ENCODE measurements at places on chromosomes 7 and 10. TPM values are rescaled to one million over a fixed set of nuclear protein-coding genes. Genes with fewer than 3 reads are reported as not detected.

MKI67 gene
- polyA plus RNA-seq, result 8.9 TPM

CUBN gene
- 0.16 TPM for polyA plus RNA-seq

NEUROG3 gene
- not detected for polyA plus RNA-seq

CRYGN gene
- not detected for polyA plus RNA-seq

ASB10 gene
- not detected for polyA plus RNA-seq

HOXA2 gene
- polyA plus RNA-seq, result 2.3 TPM

CDNF gene
- polyA plus RNA-seq, result 0.81 TPM

SLC26A5 gene
- 0.06 TPM for polyA plus RNA-seq

DYDC2 gene
- polyA plus RNA-seq, result 0.77 TPM

RPEL1 gene
- polyA plus RNA-seq, result not detected

UCN3 gene
- polyA plus RNA-seq, result not detected

FOXI2 gene
- 0.45 TPM for polyA plus RNA-seq

ACSM6 gene
- not detected for polyA plus RNA-seq

TAS2R5 gene
- polyA plus RNA-seq, result 1.0 TPM

MGMT gene
- 13.0 TPM for polyA plus RNA-seq

ARHGEF5 gene
- polyA plus RNA-seq, result 22.1 TPM

CRHR2 gene
- polyA plus RNA-seq, result 0.04 TPM

GRID2IP gene
- polyA plus RNA-seq, result 0.39 TPM

IL15RA gene
- polyA plus RNA-seq, result 6.4 TPM

HOXA10 gene
- polyA plus RNA-seq, result 0.16 TPM

CLDN4 gene
- 233 TPM for polyA plus RNA-seq

FMC1 gene
- 22.7 TPM for polyA plus RNA-seq

FFAR4 gene
- 0.08 TPM for polyA plus RNA-seq

BLNK gene
- 51.1 TPM for polyA plus RNA-seq

STK31 gene
- polyA plus RNA-seq, result 1.1 TPM

PDE1C gene
- 1.9 TPM for polyA plus RNA-seq

ARHGEF35 gene
- 20.0 TPM for polyA plus RNA-seq

GIMAP5 gene
- polyA plus RNA-seq, result 5.2 TPM

FAM221A gene
- polyA plus RNA-seq, result 11.3 TPM

GLI3 gene
- 1.0 TPM for polyA plus RNA-seq

LMBR1 gene
- polyA plus RNA-seq, result 7.0 TPM

ZPBP gene
- polyA plus RNA-seq, result not detected

DKK1 gene
- polyA plus RNA-seq, result 0.41 TPM

UPP1 gene
- 211 TPM for polyA plus RNA-seq

PIK3AP1 gene
- 0.47 TPM for polyA plus RNA-seq

ZNF107 gene
- polyA plus RNA-seq, result 2.5 TPM

SPDYE9 gene
- polyA plus RNA-seq, result not detected

FOXL3 gene
- not detected for polyA plus RNA-seq

MRPS33 gene
- polyA plus RNA-seq, result 40.9 TPM

ANK3 gene
- polyA plus RNA-seq, result 7.8 TPM
